ENCODE measurements at places on chromosomes 5 and 9.

DNA sequence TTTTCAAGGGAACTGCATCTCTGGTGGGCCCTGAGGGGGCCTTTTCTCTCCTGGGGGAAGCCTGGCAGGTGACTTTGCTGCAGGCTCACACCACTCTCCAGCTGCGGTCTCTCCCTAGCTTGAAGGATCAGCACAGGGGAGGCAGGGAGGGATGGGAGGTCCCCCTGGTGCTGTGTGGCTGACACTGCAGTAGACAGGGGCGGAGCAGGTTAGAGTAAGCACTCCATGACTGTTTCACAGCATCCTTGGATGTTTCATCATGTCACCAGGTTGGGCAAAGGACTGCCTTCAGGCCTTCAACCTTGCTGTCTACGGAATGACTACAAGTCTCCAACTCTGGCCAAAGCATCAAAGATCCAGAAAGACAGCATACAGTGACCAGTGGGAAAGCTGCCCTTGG lies 470.7 kb downstream of the CDK5RAP2 start:
- no peak overlapping the region for H3K27ac ChIP-seq
- no peak for DNase-seq
- no peaks in the 10 kb centered on the region for H3K36me3 ChIP-seq

DNA sequence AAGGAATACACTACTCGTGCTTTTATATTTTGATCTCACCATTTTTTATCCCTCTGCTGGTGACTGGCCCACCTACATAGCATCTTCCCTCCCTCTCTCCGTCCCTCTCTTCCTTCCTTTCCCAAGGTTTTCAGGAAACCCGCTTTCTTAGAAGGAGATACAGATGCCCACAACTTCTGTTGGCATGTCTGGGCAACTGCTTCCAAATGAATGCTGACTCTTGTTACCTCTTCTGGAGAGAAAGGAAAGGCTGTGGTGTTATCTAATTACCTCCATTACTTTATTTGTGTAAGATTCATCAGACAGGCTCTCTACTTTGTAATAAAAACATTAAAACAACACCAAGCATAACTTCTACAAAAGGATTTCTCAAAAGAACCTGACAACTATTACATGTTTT lies 20.2 kb downstream of the FANCC start:
- H3K27ac ChIP-seq, result no peak overlapping the region
- no peaks in the 10 kb centered on the region for H3K36me3 ChIP-seq
- H3K4me1 ChIP-seq, result no peaks in the 10 kb centered on the region

- no peaks in the 10 kb centered on the region for H3K4me1 ChIP-seq
- no peaks in the 10 kb centered on the region for H3K36me3 ChIP-seq
- no peak overlapping the region for H3K4me3 ChIP-seq
- H3K27me3 ChIP-seq, result no peaks in the 10 kb centered on the region
These were observed 284.5 kb upstream of the NUDT12 start for GRCh38 chr5:103847060-103847459.

- no peak overlapping the region for H3K4me3 ChIP-seq
- no peaks in the 10 kb centered on the region for H3K36me3 ChIP-seq
- H3K4me1 ChIP-seq, result no peaks in the 10 kb centered on the region
- no peak overlapping the region for H3K27ac ChIP-seq
These were observed 104.2 kb downstream of the PPARGC1B start for GRCh38 chr5:149834246-149834855.

DNA sequence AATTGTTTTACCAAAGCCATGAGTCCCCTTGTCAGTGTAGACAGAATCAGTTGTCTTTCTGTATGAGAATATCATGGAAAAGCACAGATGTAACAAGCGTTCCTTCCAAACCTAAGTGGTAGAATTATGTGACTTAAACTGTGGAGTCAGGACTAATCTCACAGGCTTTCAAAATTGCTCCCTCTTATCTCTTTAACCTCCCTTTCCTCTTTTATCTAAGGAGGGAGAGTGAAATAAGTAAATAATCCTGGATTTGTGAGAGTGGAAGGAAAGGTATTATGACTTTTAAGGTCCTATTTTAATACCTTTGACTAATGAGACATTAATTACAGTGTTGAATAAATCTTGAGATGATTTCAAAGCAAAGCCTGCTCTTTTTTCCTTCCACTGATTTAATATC lies 52.4 kb upstream of the LIFR start:
- H3K27me3 ChIP-seq, result no peaks in the 10 kb centered on the region
- no peaks in the 10 kb centered on the region for H3K4me1 ChIP-seq
- no peaks in the 10 kb centered on the region for H3K36me3 ChIP-seq
- no peak for DNase-seq

GRCh38 chr9:14245901-14246525 lies 67.9 kb downstream of the NFIB start:
- no peak for DNase-seq
- no peaks in the 10 kb centered on the region for H3K36me3 ChIP-seq
- H3K27ac ChIP-seq, result no peak overlapping the region
- H3K4me3 ChIP-seq, result no peak overlapping the region
- no peaks in the 10 kb centered on the region for H3K27me3 ChIP-seq

DNA sequence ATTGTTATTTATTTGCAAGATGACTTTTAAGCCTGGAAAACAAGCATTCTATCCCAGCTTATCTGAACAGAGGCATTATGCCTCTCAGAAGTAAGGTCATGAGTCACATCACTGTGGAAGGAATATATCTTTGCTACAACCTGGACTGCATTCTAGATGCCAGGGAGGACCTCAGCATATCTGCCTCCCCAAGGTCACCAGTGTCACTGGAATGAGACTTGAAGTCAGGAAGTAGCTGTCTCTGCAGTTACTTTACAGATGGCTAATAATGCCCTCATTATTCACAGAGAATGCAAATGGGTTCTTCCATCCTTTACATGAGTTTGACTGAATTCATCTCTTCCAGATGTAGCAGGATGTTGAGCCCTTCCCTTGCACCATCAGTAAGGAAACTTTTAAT lies 4.4 kb upstream of the FAM13B start:
- no peaks in the 10 kb centered on the region for H3K27me3 ChIP-seq
- no peak overlapping the region for H3K27ac ChIP-seq
- H3K36me3 ChIP-seq, result no peaks in the 10 kb centered on the region
- no peak for DNase-seq

DNA sequence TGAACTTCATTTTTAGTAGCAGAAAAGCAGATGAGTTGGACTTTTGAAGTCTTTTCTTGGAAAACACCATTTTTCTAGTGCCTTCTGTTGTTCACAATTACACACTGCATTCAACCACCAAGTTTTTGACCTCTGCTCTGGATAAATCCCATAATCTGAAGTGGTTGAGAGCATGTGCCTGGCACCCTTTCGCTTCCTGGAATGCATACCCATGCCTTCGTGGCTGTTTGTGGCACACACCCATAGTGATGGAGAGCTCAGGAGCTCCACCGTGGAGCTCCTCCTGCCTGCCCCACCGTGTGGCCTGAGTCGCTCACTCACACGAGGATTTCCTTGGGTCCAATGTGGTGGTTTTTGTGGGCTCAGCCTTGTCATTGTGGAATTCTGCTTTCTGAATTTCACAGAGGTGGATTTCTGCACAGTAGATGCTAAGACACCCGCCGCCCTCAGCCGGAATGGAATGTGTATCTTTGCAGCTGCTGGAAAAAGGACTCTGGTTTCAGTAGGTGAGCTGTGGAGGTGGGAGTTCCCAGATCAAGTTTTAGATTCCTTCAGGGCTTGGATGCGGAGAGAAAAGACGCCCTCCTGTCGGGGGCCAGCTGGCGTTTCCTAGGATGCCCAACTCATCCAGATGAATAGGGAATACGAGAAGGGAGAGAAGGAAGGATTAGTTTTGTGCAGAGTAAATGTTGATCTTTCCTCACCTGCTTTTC lies 500.4 kb downstream of the IRX1 start:
- H3K36me3 ChIP-seq, result no peaks in the 10 kb centered on the region
- H3K27me3 ChIP-seq, result no peaks in the 10 kb centered on the region
- H3K4me1 ChIP-seq, result no peaks in the 10 kb centered on the region

GRCh38 chr5:171705830-171706468 lies 79.7 kb upstream of the SMIM23 start:
- no peaks in the 10 kb centered on the region for H3K36me3 ChIP-seq
- no peaks in the 10 kb centered on the region for H3K4me1 ChIP-seq
- H3K4me3 ChIP-seq, result no peak overlapping the region
- no peak overlapping the region for H3K27ac ChIP-seq

DNA sequence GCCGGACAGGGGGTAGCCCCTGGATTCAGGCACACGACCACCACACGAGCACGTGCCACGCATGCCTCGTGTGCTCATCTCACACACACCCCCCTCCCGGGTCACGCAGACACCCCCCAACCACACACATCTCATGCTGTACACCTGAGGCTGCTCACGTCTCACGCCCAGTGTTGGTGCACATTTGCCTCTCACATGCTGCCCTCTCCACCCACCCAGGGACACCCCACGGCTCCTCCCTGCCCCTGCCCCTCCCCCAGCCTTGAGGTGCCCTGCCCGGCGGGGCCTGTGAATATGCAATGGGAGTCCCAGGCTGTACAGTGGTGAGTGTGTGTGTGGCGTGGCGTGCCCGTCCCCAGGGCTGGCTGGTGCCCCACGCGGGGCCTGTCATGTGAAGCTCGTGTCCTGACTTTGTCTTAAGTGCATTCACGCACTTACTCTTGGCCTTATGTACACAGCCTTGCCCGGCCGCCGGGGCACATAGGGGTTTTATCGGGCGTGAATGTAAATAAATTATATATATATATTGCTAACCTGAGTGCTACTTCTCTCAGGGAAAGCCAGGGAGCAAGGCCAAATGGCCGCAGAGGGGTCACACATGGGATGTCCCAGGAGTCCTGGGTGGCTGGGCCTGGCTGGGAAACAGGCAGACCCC lies 18.7 kb downstream of the HK3 start:
- DNase-seq, result no peak
- no peaks in the 10 kb centered on the region for H3K27me3 ChIP-seq
- no peaks in the 10 kb centered on the region for H3K4me1 ChIP-seq
- H3K4me3 ChIP-seq, result no peak overlapping the region
- no peak overlapping the region for H3K27ac ChIP-seq

- H3K4me3 ChIP-seq, result no peak overlapping the region
- H3K36me3 ChIP-seq, result no peaks in the 10 kb centered on the region
- no peaks in the 10 kb centered on the region for H3K27me3 ChIP-seq
- no peak overlapping the region for H3K27ac ChIP-seq
These were observed 26.8 kb upstream of the STXBP1 start for GRCh38 chr9:127585161-127585819.

- H3K27me3 ChIP-seq, result no peaks in the 10 kb centered on the region
- H3K27ac ChIP-seq, result no peak overlapping the region
- H3K36me3 ChIP-seq, result no peaks in the 10 kb centered on the region
- no peaks in the 10 kb centered on the region for H3K4me1 ChIP-seq
- no peak for DNase-seq
These were observed 91.5 kb upstream of the NFIL3 start for GRCh38 chr9:91515074-91515687.

GRCh38 chr9:133945314-133945975 lies 46.7 kb downstream of the VAV2 start:
- H3K27ac ChIP-seq, result no peak overlapping the region
- no peaks in the 10 kb centered on the region for H3K27me3 ChIP-seq
- no peaks in the 10 kb centered on the region for H3K4me1 ChIP-seq
- H3K36me3 ChIP-seq, result no peaks in the 10 kb centered on the region

- no peak for DNase-seq
- H3K27me3 ChIP-seq, result no peaks in the 10 kb centered on the region
- H3K4me3 ChIP-seq, result no peak overlapping the region
These were observed 302.9 kb upstream of the PAPPA start for GRCh38 chr9:115850548-115851304.

DNA sequence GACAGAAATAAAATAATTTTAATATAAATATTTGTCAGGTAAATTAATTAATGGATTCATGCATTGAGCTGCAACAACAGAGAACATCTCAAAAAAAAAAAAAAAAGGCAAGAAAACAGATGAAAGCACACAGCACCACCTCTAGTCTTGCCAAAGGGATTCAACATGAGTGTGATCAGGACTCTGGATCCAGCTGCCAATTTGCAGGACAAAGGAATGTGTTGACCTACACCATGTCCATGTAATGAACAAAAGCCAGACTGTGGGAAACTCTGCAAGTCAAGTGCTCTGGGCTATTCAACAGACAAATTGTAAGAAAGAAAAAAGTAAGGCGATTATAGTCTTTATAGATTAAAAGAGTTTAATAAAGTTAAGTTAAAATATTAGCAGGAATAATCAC lies 769.3 kb downstream of the TLR4 start:
- no peaks in the 10 kb centered on the region for H3K27me3 ChIP-seq
- no peaks in the 10 kb centered on the region for H3K36me3 ChIP-seq
- no peak for DNase-seq
- H3K4me3 ChIP-seq, result no peak overlapping the region

- H3K27me3 ChIP-seq, result no peaks in the 10 kb centered on the region
- H3K4me1 ChIP-seq, result no peaks in the 10 kb centered on the region
- no peak for DNase-seq
These were observed 613.5 kb downstream of the PDE4D start for GRCh38 chr5:59279979-59280378.

DNA sequence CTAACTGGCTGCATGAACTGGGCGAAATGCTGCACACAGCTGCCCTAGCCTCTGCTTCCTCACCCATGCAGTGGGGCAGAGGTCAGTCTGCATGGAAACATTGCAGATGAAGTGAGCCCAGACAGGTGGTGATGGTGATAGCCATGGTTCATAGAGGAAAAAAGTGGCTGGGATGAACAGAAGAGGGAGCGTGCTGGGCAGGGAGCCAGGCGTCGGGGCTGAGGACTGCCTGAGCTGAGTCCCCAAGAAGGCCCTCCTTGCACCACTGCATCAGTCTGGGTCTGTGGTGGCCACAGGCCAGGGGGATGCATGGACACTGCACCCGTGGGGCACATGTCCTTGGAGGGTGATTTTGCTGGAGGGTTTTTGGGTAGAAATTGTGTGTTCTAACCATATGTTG lies 80.5 kb downstream of the AMBP start:
- H3K27me3 ChIP-seq, result no peaks in the 10 kb centered on the region
- H3K4me1 ChIP-seq, result no peaks in the 10 kb centered on the region
- H3K36me3 ChIP-seq, result no peaks in the 10 kb centered on the region
- no peak overlapping the region for H3K27ac ChIP-seq

GRCh38 chr5:83368835-83369234 lies 102.7 kb upstream of the VCAN start:
- H3K36me3 ChIP-seq, result no peaks in the 10 kb centered on the region
- H3K4me3 ChIP-seq, result no peak overlapping the region
- H3K4me1 ChIP-seq, result no peaks in the 10 kb centered on the region

- no peaks in the 10 kb centered on the region for H3K27me3 ChIP-seq
- no peak overlapping the region for H3K27ac ChIP-seq
- DNase-seq, result no peak
- no peaks in the 10 kb centered on the region for H3K36me3 ChIP-seq
- H3K4me3 ChIP-seq, result no peak overlapping the region
- H3K4me1 ChIP-seq, result peaks cover 2% of the 10 kb centered on the region
These were observed 475.8 kb downstream of the SPOCK1 start for GRCh38 chr5:137023371-137023770.

GRCh38 chr5:143347046-143347445 lies 56.4 kb downstream of the NR3C1 start:
- H3K4me3 ChIP-seq, result no peak overlapping the region
- no peaks in the 10 kb centered on the region for H3K27me3 ChIP-seq
- H3K36me3 ChIP-seq, result no peaks in the 10 kb centered on the region
- DNase-seq, result no peak
- peaks cover 19% of the 10 kb centered on the region for H3K4me1 ChIP-seq

- H3K4me1 ChIP-seq, result no peaks in the 10 kb centered on the region
- H3K4me3 ChIP-seq, result no peak overlapping the region
- no peaks in the 10 kb centered on the region for H3K27me3 ChIP-seq
- DNase-seq, result no peak
These were observed 10.5 kb upstream of the IRX2 start for GRCh38 chr5:2761921-2762488.

All from aorta (tissue), 5 donors.